ENCODE measurements at places on chromosomes 1 and 21.

GRCh38 chr1:85681087-85681486 is 27.1 kb downstream of the ZNHIT6 start:
- no peak for DNase-seq

- DNase-seq, result no peak
Observed at GRCh38 chr1:168939110-168939946, 167.2 kb upstream of the ATP1B1 start.

DNA sequence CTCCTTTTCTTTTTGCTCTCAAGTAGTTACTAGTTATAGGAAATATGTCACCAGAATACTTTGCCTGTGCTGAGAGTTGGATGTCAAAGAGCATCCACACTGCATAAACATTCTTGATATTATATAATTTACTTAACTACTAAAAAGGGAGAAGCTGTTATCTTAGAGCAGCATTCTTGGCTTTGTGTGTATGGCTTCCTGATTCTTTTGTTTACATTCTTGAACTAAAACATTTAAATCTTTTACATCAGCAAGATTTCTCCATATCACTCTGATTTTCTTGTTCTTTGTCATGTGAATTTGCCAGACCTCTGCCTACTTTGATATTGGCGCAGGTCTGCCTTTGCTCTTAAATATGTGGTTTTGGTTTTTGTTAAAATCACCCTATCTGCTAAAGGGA is 48.8 kb downstream of the SUCO start:
- no peak for DNase-seq

DNA sequence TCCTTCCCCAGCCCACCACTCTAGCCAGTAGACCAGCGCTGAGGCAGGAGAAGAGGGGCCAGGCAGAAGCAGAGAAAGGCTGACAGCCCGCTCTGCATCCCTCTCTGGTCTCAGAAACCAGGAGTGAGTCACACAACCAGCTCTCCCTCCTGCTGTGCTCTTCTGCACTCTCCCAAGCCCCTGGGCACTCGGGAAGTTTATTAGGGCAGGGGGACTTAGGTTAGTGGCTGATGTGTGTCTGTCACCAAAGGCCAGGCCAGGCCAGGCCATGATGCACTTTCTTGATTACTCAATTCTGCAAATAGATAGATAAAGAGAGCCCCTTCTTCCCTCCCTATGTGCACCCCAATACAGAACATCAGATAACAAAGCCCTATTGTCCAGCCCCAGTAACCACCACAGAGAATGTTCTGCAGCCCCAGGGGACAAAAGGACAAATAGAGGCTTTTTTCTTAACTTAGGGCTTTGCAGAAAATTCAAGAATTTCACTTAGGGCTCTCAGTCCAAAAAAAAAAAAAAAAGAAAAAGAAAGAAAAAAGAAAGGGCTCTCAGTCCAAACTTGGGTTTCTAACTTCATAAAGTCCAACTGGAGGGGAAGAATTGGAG is 52.9 kb upstream of the CNTN2 start:
- DNase-seq, result no peak

- DNase-seq, result no peak
Observed at GRCh38 chr1:19220080-19220846, 10.2 kb upstream of the UBR4 start.

GRCh38 chr1:241022366-241022765 is 334.6 kb downstream of the RGS7 start:
- no peak for DNase-seq

DNA sequence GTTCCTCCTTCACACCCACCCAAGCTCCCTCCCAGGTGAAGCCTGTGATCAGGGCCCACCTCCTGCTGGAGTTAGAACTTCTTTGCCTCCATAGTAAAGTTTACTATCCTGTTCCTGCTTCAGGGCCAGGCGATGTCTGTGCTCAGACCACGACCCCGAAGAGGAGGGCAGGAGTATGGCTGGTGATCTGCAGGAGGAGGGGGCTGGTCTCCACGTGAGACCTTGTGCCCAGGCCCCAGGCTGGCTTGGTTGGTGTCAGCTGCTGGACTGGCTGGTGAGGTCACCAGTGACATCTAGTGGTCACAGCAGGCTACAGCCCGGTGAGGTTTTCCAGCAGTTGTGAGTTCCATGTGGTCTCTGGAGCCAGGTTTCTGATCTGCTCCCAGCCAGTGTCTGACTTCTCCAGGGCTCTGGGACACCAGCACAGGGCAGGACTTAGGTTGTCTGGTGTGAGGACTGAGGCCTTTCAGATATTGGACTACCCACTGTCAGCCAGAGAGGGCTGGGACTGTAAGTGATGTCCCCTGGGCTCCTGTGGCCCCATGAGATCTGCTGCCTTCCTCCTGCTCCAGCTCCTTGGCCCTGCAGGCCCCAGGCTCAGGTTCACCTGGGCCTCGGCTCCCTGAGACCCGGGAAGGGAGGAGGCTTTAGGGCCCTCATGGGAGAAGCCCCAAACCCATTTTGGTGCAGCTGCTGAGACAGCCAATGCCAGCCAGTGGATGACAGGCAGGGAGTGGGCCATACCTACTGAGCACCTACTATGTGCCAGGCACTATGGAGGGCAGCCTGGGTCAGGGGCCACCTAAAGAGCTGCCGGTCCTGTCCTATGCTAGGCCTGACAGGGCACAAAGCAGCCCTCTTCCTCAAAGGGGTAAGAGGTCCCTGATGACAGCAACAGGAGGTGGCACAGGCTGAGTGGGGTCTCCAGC is 6.0 kb upstream of the UBL4B start:
- peak; percentile 85 for DNase-seq

DNA sequence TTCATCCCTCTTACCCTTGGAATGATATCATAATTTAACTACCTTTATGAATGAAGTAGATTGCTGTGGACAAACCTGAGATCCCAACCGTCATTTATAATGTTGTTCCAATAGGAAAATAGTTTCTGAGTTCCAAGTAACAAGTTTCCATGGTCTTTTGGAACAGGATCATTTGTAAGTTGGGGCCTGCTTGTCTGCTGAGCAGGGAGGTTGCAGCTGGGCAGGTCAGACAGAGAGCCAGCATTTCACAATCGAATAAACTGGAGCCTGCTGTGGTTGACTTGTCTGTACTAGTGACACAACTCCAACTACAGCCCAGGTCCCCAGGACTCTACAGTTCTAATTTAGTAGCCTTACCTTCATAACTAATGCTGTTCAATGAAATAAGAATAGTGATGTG is 18.6 kb upstream of the RALGPS2 start:
- DNase-seq, result no peak

- DNase-seq, result no peak
Observed at GRCh38 chr1:205214756-205215155, 3.3 kb upstream of the DSTYK start.

Data from GM10248 (cell line).